ENCODE measurements at places on chromosomes 5 and 9.

DNA sequence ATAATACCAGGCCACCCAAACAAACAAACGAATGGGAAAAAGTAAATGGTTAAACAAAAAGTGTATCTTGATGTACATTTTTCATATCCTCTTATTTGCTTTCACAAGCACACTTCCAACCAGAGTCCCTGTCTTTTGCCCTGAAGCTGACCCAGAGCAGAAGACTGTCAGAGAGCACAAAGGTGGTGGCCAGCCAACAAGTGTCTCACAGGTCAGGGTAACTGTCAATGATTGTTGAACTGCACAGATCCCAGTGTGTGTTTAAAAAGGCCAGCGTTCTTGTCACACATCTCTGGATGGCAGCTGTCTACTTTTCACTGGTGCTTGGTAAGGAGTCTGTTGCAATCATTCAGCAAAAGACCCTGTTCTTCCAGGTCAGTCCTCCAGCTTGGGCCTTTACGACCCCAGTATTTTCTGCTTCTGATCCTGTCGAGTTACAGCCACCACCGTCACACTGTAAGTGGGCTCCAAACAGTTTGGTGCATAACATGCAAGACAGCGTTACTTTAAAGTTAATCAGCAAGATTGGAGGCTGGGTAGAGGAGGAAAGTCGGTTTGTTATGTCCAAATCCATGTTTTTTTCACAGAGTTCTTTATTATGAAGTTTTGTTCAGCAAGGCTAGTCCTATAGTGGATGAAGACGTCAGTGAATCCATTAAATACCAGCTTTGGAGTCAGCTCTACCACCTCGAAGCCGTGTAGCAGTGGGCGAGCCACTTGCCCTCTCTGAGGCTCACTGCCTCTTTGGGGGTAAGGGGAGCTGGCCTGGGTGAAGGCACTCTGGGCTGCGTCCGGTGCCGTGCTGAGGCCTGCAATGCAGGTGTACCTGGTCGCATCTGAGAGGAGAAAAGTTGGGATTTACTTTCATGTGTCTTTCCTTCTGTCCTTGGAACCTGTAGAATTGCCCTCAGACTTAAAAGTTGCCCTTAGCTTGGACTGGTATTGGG is 265.7 kb downstream of the AOPEP start:
- no peak for DNase-seq

GRCh38 chr5:176742246-176743105 is 67.9 kb upstream of the UNC5A start:
- DNase-seq = peak; percentile 2

- DNase-seq = no peak
These were observed 59.2 kb downstream of the MEGF9 start for GRCh38 chr9:120655005-120655622.

GRCh38 chr5:175027390-175027789 is 303.0 kb downstream of the MSX2 start:
- no peak for DNase-seq

- no peak for DNase-seq
These were observed 85.7 kb downstream of the ADRB2 start for GRCh38 chr5:148912146-148912545.

- DNase-seq = peak; percentile 59
These were observed at the start of gene ZNF883 for GRCh38 chr9:113011911-113012381. Gene ZNF883, minus strand, starts transcription at chr9:113012192.

DNA sequence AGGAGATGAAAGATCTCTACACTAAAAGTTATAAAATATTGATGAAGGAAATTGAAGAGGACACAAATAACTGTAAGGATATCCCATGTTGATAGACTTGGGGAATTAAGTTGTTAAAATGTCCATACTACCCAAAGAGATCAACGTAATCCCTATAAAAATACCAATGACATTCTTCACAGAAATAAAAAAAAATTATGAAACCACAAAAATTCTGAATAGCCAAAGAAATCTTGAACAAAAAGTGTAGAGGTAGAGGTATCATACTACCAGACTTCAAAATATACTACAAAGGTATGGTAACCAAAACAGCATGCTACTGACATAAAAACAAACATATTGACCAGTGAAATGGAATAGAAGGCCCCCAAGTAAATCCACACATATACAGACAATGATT is 71.5 kb upstream of the ELL2 start:
- no peak for DNase-seq

DNA sequence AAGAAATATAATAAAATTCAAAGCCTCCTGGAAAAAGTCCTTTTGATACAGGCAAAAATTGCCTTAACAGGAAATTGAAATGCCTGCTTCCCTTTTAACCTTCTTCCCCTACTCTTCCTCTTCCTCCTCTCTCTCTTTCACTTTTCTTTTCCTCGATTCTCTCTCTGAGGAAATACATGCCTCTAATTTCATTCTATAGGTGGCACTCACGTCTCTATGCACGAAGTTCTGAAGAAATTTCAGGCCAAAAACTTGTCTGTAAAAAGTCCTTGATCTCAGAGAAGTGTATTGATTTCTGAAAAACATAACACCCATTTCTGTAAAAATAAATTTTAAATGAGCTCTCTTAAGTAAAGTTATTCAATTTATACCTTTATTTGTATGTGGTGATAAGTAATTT is 371.7 kb upstream of the IRX4 start:
- DNase-seq = no peak

- no peak for DNase-seq
These were observed 75.6 kb downstream of the DMRT2 start for GRCh38 chr9:1125741-1126140.

DNA sequence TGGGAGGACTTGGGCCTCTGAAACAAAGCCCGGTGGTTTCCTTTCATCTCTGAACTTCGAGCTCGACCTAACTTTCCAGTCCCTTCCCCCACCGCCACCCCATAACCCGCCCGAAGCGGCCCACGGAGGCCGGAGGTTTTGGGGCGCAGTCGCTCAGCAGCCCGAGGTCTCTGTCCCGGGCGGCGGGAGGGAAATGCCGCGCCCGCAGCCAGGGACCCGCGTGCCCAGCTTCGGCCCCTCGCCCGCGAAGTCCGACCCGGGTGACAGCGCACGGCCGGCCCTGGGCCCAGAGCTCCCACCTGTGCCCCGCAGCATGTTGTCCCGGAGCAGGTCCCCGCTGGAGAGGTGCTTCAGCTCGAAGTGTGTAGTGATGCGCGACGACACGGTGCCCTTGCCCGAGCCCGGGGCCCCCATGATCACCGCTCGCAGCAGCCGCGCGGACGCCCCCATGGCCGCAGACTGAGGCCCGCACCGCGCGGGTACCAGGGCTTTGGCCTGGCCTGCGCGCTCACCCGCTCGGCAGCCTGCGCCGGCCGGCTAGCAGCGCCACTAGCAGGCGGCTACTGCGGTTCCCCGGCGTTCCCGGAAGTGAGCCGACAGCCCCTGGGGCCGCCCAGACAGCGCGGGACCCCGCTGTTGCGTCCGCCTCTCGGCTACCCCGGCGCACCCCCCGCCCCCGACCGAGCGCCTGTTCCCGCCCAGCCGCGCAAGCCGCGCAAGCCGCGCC is at the start of gene AK3:
Gene AK3 (minus strand): TSS at position 565 of the 727 bp plus-strand sequence. CDS start 115 bp downstream, at position 450.
- DNase-seq = peak; percentile 79

GRCh38 chr5:172444626-172445365 is 9.5 kb downstream of the SH3PXD2B start:
- no peak for DNase-seq

DNA sequence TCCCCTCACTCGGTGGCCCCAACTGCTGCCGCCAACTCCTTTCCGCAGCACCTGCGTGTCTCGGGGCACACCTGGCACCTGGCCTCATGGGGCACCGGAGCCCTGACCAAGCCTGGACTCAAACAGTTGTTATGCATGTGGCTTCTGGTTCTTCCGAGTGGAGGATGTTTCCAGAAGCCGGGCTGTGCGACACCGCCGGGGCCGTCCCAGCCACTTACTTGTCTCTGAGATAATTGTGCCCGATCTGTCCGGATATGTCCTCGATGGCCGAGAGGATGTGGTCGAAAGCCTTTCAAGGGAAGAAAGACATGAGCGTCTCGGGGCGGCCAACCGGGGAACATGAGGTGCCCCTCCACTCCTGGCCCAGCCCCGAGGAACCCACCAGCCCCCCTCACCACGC is 38.4 kb downstream of the EXOC3 start:
- DNase-seq = no peak

DNA sequence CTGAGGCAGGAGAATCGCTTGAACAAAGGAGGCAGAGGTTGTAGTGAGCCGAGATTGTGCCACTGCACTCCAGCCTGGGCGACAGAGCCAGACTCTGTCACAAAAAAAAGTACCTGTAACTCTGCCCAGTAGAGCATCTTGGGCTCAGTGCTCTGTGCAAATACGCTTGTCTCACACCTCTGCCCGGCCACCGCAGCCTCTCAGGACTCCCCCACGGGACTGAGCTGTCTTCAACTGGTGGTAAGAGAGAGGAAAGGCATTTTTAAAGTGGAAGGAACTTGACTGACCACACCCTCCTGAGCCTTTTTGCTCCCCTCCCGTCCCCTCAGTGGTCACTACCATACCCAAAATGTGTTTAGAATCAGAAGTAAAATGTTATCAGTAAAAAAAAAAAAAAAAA is 174.3 kb upstream of the PIK3R1 start:
- DNase-seq = no peak

GRCh38 chr5:98041661-98042060 is 731.8 kb upstream of the RGMB start:
- DNase-seq = no peak

Data from endothelial cell (in vitro differentiated cells).